ENCODE measurements at places on chromosomes 13 and 19.
A peak's percentile ranks its signal among the peaks of the same experiment; 100 is the strongest.

GRCh38 chr19:40685016-40685526 is 5.4 kb downstream of the NUMBL start:
- no peak for DNase-seq

DNA sequence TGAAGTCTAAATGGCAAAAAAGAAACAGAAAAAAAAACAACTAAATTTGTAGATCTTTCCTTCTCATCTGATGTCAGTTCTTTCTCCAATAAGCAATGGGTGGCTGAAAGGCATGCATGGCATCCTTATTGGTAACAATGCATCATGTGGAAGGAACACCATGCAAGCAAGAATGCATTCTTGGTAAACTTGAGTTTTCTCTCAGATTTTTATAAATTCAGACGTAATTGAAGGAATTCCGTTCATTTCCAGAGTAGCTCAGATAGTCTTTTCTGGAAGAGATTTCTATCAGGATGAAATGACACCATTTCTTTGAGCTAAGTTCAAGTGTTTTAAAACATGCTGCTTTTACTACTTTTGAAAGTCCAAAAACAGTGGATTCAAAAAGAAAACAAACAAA is 373.0 kb downstream of the COG6 start:
- no peak for DNase-seq

- peak; percentile 7 for DNase-seq
Measured at GRCh38 chr13:94641409-94641941, 39.8 kb downstream of the GPR180 start.

GRCh38 chr19:28956421-28956820 is 256.5 kb downstream of the UQCRFS1 start:
- no peak for DNase-seq

DNA sequence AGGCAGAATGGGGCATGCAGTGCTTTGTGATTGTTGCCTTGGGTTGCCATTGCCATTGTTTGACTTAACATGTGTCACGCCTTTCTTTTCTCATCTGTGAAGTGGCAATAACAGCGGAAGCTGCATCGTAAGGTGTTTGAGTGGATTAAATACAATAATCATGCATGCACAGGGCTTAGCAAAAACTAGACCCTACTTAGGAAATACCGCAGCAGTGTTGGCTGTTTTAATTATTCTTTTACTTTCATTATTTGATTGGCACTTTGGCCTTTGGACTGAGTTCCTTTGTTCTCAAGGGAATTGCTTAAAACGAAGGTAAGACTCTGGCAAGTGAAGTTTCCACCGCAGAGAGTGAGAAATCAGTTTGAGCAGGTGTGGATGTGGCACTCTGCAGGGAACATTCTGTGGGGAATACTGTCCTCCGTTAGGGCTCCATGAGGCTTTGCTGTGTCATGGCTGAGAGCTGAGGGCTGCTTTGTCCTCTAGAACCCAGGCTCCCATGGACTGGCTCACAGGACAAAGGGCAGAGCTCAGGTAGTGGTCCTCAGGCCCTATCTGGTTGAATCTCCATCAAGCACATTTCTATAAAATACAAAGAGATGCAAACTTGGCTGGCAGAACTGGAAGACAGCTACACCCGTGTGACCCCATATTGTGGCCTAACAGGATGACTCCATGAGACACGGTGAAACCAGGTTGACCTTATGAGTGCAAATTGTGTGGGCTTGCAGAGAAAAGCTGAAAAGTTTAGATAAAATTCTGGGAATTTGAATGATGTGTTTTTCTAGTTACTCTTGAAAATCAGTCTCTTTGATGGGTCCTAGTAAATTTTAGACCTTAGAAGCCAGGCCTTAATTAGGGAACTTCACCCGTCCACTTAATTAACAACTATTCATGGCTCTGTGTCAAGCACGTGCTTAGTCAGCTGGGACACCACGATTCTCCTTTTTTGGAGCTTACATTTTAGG is 407.2 kb downstream of the KCNRG start:
- no peak for DNase-seq

DNA sequence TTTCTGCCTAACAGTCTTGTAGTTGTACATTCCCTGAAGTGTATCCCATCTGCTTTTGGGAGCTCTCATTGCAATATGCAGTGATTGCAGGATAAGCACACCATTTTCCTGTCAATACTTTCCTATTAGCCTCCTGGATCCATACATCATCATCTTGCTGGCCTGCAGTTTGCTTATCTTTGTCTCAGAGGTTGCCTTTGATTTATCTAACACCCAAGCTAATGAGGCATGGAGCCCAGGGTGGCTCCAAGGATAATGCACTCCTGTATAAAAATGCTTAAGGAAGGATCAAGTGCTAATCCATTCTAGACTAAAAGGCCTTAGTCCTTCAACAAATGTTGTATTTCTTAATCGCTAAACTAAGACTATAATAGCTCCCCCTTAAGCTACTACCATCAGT is 161.6 kb upstream of the OBI1 start:
- DNase-seq: no peak

DNA sequence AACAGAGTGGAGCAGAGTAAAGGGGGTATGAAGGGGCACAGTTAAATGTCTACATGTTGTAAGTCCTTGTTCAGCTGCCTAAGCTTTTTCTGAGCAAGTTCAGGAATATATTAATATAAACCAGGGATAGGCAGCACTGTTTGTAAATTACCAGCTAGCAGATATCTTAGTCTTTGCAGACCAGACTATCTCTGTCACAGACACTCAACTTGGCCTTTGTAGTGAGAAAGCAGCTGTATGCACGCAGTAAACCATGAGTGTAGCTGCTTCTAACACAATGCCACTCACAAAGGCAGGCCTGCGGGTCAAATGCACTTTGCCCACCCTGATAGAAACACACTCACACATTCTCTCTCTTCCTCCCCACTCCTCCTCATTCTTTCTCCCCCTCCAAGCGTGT is 1016.9 kb downstream of the UQCRFS1 start:
- no peak for DNase-seq
